ENCODE measurements at places on chromosomes 1 and 21.

DNA sequence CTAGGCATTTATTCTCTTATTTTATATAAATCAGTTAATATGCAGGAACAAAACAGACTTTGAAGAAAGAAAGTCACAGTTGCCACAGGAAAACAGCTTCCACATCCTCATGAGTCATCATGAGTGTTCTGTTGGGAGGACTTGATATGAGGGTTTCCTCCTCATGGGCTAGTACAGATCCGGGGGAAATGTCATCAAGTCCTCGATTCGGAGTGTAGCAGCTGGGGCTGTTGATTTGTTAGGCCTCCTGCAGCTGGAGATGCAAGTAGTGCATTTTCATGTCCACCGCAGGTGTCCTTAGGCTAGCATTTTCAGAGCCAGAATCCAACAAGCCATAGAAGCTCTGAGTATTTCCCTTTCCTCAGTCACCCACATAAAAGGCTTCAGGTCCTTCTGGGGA is 36.7 kb downstream of the ADAM30 start:
- no peak for DNase-seq

DNA sequence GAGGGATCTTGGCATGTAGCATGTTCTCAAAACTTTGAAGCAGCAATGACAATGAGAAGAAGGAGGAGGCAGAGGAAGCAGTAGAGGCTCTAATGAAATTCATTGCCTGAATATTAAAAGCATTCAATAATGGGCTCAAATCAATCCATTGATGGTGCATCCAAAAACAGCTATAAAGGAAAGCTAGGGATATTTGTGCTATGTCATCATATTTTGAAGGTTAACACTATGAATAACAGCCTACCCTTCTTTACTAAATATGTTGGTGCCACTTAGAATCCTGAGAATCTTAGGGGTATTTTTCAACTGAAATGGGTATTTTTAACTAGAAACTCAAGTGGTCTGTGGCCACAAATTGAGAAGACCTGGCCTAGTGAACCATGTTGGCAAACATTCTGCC is 153.7 kb downstream of the SETD4 start:
- DNase-seq, result no peak

DNA sequence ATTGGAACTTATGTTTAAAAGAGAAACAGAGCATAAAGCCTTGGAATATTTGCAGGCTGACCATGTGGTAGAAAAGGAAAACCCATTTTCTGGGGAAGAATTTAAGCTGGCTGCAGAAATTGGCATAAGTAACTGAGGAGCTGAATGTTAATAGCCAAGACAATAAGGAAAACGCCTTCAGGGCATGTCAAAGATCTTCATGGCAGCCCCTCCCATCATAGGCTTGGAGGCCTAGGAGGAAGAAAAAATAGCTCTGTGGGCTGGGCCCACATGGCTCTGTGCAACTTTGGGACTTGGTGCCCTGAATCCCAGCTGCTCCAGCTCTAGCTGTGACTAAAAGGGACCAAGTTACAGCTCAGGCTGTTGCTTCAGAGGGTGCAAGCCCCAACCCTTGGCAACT is 51.5 kb downstream of the CTH start:
- DNase-seq, result no peak

DNA sequence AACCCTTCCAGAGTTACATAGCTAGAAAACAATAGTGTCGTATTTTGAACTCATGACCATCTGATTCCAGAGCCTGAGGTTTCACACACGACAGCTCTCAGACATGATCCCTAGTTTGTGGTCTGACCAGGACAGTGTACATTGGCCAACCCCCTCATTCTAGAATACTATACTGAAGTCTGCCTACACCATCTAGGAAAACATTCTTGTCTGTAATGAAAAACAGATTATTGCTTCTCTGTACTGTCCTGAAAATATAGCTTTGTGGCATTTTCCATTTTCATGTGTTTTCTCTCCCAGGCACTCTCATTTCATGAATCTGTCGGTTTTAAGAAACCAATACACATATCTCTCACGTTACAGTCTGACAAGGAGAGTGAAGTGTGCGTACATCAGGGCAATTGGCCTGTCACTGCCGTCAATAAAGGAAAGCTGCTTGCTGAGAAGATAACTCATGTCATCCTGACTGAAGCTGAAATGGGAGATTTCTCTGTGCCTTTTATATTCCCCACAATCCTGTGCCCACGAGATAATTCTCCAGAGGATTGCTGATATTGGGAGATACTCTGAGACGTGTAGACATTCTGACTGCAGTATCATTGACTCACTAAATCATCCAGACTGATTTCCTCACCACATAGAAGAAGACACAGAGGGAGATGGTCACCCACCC is 585.6 kb downstream of the PLPP3 start:
- no peak for DNase-seq

GRCh38 chr1:115217150-115218033 is 120.7 kb downstream of the NGF start:
- DNase-seq, result no peak

GRCh38 chr1:67431156-67431765 is 1.1 kb upstream of the SERBP1 start:
- no peak for DNase-seq

GRCh38 chr1:78726686-78727085 is 77.1 kb downstream of the IFI44 start:
- DNase-seq, result no peak

DNA sequence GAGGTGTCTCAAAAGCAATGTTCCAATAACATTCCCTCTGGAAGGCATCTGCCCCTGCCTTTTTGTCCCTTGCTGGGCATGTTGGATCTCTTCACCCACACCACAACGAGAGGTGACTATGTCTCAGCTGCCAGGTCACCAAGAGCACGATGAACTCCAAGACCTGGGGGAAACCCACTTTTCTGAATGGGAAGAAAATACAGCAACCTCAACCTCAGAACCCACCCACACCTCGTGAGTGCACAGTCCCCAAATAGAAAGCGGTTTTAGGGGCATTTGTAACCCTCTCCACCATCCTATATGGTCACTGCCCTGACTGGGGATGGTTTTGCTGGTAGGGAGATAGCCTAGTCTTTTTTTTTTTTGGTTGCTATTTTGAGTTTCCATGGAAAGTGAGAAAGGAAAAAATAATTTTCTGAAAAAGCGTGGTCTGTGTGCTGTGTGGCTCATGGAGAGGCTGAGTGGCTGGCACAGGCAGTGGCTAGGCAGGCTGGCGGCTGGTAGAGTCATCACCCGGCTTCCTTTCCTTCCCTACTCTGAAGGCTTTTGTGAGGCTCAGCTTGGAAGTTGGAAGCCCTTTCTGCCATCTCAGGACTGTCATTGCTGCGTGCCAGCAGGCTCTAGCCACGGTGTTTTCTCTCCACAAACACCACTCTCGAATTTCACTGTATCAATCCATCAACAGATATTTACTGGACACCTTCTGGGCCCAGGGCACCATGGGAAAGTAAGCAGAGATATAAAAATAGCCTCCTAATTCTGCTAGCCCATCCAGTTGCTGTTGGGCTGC is 15.8 kb downstream of the TSPAN2 start:
- DNase-seq, result no peak

DNA sequence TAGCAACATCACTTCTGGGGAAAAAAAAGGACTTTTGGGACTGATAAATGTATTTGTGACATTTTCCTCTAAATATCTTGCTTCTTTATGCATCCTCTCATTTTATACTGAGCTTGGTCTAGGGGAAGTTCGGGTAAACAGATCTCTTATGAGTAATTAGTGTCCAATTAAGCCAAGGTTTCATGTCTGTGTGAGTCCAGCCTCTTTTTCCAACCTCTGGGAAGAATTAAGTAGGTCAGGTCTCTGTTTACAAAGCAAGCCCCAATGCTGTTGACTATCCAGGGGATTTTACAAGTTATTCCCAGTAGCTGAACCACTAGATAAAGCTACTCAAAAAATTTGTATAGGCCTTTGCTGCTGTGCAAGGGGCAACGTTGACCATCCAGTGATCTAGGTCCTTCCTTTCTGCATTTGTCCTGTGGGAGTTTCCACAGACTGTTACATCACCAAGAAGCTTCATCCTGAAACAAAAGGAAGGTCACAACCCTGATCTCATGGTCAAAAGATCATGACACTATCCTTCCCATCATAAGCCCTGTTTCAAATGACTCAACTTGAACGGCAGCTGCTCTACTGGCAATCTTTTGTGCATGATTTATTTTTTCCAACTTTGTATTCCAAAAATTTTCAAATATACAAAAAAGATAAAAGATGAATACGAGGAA is 74.3 kb downstream of the ETS2 start:
- no peak for DNase-seq

GRCh38 chr1:158819461-158820443 is 11.4 kb upstream of the MNDA start:
- DNase-seq, result no peak

GRCh38 chr1:94235189-94236012 is 2.0 kb downstream of the ARHGAP29 start:
- no peak for DNase-seq

DNA sequence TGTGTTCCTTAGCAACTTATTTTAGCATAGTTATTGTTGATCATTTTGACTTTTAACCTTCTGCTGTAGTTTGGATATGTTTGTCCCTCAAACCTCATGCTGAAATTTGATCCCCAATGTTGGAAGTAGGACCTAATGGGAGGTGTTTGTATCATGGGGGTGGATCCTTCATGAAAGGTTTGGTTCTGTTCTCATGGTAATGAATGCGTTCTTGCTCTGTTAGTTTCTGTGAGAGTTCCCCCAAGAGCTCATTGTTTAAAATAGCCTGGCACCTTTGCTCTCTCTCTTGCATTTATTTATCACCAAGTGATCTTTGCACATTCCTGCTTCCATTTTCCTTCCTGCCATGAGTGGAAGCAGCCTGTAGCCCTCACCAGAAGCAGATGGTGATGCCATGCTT is 372.1 kb upstream of the VAMP3 start:
- no peak for DNase-seq

- no peak for DNase-seq
Observed at GRCh38 chr1:205183676-205184335, 27.7 kb downstream of the DSTYK start.

DNA sequence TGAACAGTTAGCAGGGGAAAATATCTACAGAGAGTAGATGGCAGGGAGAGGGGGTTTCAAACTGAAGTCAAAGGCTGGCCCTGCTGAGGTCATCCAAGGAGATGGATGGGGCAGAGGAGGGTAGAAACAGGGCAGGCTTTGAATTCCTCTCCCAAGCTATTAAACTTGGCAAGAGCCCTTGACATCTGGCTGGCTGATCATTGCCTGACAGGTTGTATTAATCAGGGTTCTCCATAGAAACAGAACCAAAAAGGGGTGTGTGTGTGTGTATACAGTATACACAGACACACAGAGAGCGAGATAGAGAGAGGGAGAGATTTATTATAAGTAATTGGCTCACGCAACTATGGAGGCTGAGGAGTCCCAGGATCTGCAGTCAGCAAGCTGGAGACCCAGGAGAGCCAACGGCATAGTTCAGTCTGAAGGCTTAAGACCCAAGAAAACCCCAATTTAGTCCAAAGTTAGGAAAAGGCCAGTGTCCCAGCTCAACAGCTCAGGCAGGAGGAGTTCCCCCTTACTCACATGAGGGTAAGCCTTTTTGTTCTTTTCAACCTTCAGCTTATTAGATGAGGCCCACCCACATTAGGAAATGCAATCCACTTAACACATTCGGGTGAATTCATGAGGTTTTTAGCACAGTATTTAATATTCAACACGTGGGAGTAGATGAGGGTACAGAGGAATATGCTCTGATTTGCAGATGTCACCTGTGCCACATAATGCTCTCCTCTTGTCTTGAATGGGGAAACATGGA is 46.7 kb upstream of the HAO2 start:
- no peak for DNase-seq

GRCh38 chr1:3645247-3645646 is 4.7 kb downstream of the WRAP73 start:
- no peak for DNase-seq

DNA sequence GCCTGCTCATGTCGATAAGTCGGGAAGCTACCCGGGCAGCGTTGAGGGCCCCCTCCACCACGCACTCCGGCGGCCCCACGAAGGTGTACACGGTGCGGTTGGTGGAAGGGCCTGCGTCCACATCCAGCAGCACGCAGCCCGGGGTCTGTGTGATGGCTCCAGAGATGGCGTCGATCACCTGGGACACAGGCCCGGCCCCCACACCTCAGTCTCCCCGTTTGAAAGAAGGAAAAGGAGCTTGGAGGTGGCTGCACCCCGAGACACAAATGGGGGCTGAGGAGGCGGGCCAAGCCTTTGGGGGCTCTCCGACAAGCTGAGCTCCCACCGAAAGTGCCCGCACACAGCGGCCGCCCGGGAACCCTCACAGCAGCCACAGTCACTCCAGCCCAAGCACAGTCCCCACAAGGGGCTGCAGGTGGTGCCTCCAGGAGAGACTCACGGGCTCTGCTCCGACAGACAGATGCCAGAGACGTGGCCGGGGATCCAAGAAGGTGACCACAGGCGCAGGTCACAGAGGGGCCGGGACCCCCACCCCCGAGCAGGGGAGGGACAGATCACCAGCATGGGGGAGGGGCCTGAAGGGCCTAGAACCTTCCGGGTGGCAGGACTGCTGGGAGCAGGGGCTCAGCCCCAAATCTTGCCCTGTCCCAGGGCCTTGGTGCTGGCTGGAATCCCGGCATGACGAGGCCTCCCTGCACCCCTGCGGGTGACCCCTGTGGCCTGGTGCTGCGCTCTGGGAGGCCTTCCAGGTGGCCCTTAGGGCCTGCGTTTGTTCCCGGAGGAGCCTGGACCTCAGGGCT is 1.0 kb downstream of the FTCD start:
- DNase-seq, result no peak

- no peak for DNase-seq
Observed at GRCh38 chr1:1337793-1338147, 6.7 kb downstream of the TAS1R3 start.

DNA sequence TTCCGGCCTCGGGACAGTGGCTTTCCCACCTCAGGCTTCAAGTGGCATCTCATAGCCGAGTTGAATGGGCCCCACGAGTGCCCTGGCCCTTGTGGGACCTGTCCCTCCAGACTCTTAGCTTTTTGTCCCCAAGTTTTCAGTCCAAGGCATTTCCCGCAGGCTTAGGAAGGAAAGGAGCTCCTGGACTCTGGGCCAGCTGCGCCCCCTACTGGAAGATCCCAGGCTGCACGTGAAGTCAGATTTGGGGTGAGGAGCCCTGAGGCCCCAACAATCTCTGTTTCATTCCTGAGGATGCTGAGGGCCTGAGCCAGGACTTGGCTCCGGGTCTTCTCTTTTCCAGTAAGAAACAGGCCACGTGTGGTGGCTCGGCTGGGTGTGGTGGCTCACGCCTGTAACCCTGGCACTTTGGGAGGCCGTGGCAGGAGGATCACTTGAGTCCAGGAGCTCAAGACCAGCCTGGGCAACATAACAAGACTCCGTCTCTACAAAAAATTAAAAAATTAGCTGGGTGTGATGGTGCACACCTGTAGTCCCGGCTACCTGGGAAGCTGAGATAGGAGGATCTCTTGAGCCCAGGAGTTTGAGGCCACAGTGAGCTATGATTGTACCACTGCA is 67.4 kb downstream of the ARHGEF10L start:
- DNase-seq, result peak; percentile 62

GRCh38 chr1:45221716-45222115 is 15.3 kb upstream of the ZSWIM5 start:
- no peak for DNase-seq

GRCh38 chr1:70033266-70033873 is 172.0 kb downstream of the LRRC40 start:
- DNase-seq, result no peak
